ENCODE measurements at places on chromosomes 5 and 9.

GRCh38 chr5:131939690-131940345 lies 5.6 kb downstream of the MEIKIN start:
- no peak for DNase-seq

- DNase-seq = no peak
Observed at GRCh38 chr9:136326761-136327303, 507 bp upstream of the GPSM1 start.

GRCh38 chr5:59436364-59437148 lies 457.0 kb downstream of the PDE4D start:
- no peak for DNase-seq

DNA sequence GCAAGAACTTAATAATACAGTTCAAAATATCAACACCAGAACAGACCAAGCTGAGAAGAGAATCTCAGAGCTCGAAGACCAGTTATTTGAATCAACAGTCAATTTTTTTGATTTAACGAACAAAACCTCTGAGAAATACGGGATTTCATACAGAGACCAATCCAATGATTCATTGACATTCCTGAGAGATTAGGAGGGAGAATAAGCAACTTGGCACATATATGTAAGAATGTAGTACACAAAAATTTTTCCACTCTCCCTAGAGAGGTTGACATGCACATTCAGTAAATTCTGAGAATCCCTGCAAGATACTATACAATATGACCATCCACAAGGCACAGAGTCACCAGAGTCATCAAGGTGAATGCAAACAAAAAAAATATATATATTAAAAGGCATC lies 1577.3 kb upstream of the C9orf72 start:
- DNase-seq = no peak

DNA sequence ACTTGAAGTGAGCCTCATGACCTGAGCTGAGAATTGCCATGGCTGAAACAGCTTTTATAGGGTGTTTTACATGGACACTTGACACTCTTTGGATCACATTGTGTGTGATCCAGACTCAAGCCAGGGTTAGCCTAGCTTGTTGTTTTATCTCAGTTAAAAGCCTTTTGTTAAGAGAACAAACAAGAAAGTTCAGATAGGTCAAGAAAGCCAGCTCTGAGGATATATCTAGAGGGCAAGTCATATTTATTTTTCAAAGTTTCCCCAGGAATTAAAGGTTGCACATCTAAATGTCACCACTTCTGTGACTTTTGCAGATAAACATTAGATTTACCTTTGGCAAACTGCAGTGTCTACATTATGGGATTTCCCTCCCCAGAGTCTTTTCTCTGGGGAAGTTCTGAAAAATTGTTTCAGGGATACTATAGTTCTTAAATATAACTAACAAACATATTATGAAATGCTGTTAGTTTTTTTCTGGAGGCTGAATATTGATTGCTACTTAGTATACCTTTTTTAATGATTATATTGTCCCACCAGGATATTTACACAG lies 134.5 kb downstream of the C9orf152 start:
- no peak for DNase-seq

GRCh38 chr9:89362647-89363310 lies 44.5 kb downstream of the SECISBP2 start:
- DNase-seq = peak; percentile 13

DNA sequence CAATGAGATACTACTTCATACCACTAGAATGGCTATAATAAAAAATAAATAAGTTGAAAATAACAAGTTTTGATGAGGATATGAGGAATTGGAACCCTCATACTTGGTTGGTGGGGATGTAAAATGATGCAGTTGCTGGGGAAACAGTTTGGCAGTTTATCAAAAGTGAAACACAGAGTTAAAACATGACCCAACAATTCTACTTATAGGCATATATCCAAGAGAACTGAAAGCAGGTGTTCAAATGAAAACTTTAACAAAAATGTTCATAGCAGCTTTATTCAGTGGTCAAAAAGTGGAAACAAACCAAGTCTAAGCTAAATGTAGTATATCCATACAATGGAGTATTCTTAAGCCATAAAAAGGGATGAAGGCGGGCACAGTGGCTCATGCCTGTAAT lies 13.1 kb upstream of the LHFPL2 start:
- DNase-seq = no peak

DNA sequence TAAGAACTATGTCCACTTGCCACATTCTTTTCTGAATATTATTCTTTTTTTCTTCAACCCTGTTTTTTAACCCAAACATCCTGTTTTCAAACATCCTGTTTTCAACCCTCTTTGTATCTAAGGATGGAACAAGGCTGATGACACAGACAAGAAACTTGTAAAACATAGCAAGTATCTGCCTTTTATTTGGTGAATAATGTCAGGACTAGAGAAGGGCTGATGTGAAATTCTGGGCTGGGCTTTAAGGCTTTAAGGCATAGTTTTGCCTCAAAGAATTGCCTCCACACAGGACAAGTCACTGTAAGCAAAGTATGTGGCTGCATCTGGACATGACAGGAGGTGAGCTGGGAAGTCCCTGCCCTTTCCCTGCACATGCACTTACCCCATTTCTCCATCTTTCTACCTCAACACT lies 42.5 kb upstream of the RIC1 start:
- DNase-seq = no peak

GRCh38 chr5:80403782-80404181 lies 4.1 kb upstream of the ZFYVE16 start:
- no peak for DNase-seq

DNA sequence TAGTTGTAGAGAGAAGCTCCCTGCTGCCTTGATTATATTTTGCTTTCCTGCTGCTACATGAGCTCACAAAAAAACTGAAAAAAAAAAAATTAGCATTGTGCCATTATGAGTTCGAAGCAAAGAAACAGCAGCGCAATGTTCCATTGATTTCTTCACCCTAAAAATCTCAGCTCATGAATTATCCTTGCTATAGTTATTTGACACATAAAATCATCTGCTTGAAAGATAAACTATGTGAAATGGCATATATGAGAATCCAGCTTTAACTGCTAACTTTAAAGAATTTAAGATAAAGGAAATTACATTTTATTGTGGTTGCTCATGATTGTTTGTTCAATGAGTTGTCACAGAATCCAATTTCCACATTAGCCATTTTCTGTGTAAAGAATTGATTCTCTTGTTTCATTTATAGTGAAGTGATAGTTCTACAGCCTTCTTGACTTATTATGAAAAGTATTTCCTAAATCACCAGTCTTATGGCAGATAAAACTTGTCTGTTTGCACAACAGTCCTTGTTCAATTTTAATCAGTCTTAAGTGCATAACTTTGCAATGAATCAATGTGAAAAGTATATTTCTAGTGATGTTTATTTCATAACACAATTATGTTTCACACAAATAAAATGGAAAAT lies 1275.0 kb upstream of the CDH9 start:
- no peak for DNase-seq

DNA sequence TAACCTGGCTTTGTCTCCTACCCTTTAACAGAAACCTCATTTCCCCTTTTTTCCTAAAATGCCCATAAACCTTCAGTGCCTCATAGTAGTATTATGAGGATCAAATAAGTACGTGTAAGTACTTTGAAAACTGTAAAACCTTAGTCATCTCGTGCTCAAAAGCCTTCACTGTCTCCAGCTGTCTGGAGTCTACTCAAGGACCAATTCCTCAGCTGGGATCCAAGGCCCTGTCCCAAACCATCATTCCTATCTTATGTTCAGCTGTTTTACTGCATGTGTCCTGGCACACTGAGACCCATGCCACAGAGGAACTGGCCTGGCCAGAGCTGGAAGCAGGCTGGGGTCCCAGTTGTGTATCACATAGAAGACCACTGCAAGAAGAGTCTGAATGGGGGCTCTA lies 15.9 kb downstream of the ADAMTSL1 start:
- no peak for DNase-seq

DNA sequence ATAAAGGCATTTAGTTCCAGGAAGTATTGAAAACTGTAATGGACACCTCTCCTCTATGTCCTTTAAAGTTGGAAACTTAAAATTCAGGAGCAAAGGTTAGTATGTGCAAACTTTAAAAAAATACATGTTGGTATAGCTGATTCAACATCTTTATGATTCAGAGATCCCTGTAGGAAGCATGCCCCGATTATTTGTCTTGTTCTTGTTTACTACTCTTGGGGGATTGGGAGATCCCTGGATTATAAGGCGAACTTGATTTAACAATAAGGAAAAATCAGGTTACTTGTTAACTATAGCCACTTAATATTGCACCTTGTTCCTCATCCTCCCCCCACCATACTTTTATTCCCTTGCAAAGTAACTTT lies 1.7 kb downstream of the F2RL1 start:
- DNase-seq = no peak

DNA sequence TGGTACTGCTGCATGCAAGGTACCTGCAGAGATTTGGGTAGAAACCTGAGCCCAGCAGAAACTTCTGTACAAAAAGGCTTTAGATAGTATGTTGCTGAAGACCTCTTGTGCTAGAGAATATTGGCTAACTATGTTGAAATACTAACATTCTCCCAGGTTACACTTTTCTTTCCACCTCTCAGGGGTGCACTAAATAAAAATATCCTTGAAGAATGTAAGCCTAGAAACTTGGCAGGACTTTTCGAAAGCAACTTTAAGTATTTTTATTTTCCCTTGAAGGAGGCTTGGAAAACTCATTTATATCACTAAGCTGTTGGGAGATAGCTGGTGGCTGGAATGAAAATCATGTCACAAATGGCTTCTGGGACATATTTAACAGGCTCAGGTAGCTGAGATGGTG lies 50.0 kb downstream of the FBXL7 start:
- DNase-seq = no peak

- no peak for DNase-seq
Observed at GRCh38 chr5:165305596-165305995, 1800.2 kb downstream of the MAT2B start.

DNA sequence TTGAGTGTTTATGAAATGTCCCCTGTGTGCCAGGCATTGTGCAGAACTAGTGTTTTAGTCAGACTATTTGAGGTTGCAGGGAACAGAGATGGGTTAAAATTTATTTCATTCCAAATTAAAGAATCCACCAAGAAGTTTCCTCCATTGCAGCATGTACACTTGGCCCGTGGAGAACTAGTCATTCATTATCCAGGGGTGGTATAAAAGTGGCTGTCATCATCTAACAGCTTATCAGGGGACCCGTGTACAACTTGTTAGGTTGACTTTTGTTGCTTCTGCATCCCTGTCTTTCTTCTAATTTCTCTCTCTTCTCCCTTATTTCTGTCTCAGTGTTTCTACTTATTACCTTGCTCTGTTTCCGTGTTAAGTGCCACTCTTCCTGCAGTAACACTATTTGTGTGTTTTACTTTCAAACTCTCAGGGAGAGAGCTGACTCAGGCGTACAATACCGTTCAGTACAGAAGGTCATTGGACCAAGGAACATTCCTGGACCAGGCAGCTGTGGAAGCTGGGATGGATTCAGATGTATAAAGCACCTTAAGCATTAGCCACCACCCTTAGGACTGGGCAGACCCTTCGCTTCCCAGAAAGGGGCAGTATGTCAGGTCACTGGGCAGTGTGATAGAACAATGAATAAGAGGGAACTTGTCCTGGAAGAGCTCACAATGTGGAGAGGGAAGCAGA lies 36.1 kb downstream of the MAP3K1 start:
- no peak for DNase-seq

DNA sequence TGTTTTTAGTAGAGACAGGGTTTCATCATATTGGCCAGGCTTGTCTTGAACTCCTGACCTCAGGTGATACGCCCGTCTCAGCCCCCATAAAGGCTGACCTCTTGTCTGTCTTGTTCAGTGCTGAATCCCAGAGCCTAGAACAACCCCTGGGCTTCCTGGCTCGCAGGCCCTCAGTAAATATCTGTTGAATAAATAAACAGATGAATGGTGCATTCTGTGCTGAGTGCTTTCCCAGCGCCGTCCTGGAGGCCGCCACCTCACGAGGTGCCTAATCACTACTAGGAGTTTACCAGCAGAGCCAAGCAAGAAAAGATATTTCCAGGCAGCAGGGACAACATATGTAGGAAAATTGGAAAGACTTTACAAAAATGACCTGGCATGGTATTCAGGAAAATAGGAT lies 88.5 kb downstream of the SNX24 start:
- DNase-seq = no peak

DNA sequence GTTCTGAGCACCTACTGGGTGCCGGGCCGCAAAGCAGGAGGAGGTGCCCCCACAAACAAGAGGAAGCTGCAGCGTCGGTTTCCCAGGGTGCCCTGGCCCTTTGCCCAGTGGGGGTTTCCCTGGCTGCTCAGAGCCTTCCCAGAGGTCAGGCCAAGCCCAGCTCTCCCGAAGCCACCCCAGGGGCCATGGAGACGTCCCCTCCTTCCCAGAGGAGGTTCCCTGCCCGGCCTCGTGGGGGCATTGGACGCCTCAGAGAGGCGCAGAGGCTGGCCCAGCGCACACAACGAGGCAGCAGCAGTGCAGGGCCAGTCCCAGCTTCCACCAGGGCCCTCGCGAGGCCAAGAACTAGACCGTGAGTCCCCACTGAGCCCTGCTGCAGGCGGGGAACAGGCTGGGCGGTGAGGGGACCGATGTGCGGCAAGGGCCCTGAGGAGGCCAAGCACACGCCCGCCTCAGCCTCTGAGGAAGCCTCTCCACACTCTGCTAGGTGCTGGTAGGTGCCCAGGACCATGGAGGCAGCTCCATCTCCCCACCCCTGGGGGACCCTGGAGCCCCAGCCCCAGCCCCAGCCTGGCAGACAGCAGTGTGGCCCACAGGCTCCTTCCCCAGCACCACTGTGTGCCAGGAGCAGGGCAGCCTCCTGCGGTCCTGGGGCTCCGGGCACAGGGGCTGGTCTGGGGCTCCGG lies 7.0 kb downstream of the DIPK1B start:
- no peak for DNase-seq

- no peak for DNase-seq
Observed at GRCh38 chr9:98547606-98548005, 161.1 kb downstream of the GABBR2 start.

- DNase-seq = no peak
Observed at GRCh38 chr9:32486839-32487562, 39.0 kb downstream of the RIGI start.

DNA sequence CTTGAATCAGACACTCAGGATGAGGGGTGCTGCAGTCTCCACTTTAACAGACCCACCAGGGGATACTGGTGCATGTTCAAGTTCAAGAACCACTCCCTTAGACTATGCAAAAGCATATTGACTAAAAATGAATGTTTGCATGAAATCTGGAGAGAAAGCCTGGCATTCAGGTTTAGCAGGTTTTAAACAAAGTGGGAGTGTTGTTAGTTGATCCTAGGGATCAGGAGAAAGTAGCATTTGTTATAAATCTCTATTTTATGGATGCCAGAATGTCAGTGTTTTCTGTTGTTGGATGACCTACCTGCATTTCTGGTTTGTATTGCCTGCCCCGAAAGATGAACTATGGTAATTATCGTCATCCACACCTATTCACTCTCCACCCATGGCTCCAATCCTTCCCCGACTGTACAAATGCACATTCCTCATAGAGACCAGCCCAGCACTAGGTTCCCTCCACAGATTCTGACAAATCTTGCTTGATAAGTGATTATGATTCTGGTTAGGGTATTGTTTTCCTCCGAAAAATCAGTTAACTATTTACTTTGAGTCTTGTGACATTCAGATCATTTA lies 17.2 kb downstream of the TMEM252 start:
- DNase-seq = no peak

All from right hindlimb (tissue), 1 donor.